ENCODE measurements at places on chromosomes 2 and 18.

DNA sequence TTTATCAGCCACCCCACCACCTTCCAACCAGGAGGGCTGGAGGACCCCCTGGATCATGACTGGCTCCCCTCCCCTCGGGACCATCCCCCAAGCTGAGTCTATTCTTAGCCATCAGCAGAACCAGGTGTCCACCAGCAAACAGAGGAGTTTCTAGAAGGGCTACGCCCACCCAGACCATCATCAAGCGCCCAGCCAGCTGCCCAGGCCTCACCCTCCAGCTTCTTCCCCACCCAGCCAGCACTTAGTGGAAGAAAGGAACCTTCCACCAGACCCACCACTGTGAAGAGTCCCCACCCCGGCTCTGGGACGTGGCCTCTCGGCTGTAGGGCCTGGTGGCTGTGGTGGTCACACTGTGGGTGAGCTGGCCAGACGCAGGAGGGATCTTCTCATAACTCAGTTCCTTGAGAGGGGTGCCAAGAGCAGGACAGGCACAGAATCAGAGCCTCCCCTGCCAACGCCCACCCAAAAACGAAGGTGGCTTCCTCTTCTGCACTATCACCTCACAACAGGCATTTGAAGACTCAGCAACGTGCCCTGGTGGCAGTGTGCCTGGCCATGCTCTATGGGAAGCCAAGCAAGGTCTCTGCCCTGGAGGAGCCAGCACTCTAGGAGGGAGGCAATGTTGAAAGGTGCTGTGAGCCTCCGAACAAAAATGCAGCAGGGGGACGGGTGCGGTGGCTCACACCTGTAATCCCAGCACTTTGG is 19.0 kb downstream of the BIN1 start:
- no peak for DNase-seq

DNA sequence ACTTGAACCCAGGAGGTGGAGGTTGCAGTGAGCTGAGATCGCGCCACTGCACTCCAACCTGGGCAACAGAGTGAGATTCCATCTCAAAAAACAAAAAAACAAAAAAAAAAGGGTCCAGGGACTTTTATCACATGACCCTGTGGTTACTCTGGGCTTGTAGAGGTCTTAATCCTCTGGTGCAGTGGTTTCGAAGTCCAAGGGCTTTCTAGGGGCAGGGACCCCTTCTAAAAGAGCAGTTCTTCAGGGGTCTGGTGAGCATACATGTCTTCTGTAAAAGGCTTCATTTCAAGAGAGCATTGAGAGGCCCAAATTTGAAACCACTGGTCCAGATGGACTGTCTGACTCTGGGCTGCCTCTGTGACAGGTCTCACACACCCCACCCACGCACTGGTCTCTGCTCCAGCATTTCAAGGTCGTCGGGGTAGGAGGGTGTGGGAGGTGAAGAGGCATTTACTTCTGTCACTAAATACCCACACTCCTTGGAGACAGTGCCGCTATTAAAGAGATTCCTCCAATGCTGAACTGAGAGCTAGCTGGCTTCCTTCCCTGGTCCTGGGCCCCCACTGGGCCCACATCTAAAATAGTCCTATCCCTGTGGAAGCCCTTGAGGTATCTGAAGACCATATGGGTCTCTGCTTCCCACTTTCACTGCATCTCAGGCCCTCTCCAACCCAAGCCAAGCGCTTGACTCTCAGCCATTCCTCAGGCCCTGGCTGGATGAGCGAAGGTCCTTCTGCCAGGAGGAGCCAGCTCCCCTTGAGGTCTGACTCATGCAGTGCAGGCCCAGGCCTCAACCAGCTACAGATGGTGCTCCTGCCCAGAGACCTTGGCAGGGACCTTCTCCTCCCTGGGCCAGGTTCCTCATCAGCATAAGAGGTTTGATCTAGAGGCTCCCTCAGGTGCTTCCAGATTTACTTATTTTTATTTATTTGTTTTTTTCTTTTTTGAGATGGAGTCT is 44.8 kb downstream of the PAX8 start:
- DNase-seq: no peak

DNA sequence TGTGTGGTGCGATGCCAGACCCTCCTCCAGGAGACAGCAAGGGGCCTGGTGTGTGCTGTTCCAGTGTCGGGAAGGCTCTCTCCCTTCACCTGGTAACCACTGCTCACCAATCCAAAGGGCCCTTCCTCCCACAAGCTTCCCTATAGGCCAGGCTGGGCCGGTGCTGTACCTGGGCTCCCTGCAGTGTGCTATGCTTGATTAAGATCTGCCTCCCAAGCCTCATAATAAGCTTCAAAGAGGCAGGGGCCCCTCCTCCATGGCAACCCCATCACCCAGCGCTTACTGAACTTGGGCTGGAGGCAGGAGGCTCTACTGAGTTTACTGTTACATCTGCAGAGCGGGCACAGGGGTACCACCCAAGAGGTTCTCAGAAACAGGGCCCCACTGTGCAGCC is 4.5 kb upstream of the MAL start:
- DNase-seq: no peak

- no peak for DNase-seq
Observed at GRCh38 chr18:24035316-24035715, 20.8 kb downstream of the TTC39C start.

GRCh38 chr2:133787207-133787606 is 218.9 kb upstream of the NCKAP5 start:
- DNase-seq: peak; percentile 73

GRCh38 chr2:108820482-108820881 is 33.9 kb downstream of the CCDC138 start:
- no peak for DNase-seq

- peak; percentile 76 for DNase-seq
Observed at GRCh38 chr18:48902856-48903601, 47.7 kb downstream of the SMAD7 start.

GRCh38 chr18:74529378-74529777 is 4.9 kb upstream of the CNDP1 start:
- DNase-seq: no peak

- no peak for DNase-seq
Observed at GRCh38 chr18:35267809-35268208, 22.2 kb downstream of the ZSCAN30 start.

GRCh38 chr2:234394450-234394849 is 102.4 kb downstream of the ARL4C start:
- DNase-seq: no peak

DNA sequence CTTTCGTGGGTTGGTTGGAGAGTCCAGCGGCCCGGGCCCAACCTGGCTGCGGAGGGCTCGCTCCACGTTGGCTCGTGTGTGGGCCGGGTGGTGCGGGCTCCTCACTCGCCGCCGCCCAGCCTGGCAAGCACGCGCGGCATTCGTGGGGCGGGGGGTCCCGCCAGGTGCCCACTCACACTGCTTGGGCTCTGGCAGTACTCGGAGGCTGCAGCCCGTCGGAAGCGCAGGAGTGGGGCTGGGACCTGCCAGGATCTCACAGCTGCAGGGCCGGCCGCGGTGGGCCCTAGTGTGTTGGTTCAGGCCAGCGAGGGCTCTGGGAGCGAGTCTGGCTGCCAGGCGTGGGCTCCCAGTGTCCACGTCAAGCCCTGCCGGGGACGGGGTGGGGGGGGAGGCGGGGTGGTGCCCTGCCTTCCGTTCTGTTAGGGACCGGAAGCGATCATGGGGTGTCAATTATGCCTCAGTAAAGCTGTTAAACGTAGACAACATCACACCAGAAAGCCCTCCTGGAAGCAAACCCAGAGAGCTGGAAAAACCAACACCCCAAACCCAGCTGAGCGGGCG is 1.0 kb upstream of the HS6ST1 start:
- DNase-seq: no peak

DNA sequence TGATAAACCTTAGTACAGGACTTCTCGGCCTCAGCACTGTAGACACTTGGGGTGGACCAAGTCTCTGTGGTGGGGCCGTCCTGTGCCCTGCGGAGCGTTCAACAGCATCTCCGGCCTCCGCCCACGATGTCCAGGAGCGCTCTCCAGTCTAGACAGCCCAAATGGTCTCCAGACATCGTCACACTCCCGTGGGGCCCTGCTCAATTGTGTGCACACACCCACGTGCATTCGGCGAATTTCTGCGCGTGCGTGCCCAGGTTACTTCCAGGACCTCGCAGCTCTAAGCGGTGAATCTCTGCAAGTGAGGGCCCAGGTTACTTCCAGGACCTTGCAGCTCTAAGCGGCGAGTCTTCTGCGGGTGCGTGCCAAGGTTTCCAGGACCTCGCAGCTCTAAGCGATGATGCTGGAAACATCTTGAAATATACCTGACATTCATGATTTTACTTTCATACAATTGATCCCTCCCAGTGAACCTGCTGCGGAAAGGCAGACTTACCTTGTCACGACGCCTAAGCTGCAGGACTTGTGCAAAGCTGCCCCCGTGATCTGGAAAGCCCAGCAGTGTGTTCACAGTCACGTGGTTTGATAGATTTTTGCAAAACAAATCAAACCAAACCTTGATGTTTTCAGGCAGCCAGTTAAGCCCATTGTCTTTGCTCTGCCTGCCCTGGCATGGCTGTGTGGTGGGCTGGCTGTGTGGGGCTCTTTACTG is 16.1 kb upstream of the OTOS start:
- DNase-seq: no peak

GRCh38 chr2:202376460-202377206 is 506 bp downstream of the BMPR2 start:
- no peak for DNase-seq

GRCh38 chr2:152446213-152446612 is 111.2 kb downstream of the FMNL2 start:
- DNase-seq: no peak

- DNase-seq: no peak
Observed at GRCh38 chr18:37064187-37064586, 235.3 kb downstream of the KIAA1328 start.

- DNase-seq: peak; percentile 10
Observed at GRCh38 chr2:229943770-229944449, 21.6 kb downstream of the FBXO36 start.

DNA sequence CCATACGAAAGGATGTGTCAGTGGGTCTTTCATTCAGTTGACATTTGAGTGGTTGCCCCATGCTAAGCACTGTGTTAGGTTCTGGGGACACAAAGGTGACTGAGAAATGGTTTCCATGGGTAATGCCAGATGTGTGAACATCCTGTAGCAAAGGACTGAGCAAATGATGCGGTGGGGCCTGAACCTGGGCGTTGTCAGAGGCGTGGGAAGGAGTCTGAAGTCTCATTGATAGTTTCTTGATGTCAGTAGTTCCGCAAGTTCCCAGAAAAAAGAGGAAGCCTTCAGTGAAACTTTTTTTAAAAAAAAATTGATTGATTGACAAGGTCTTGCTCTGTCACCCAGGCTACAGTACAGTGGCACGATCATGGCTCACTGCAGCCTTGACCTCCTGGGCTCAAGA is 56.9 kb downstream of the LIMS1 start:
- no peak for DNase-seq

DNA sequence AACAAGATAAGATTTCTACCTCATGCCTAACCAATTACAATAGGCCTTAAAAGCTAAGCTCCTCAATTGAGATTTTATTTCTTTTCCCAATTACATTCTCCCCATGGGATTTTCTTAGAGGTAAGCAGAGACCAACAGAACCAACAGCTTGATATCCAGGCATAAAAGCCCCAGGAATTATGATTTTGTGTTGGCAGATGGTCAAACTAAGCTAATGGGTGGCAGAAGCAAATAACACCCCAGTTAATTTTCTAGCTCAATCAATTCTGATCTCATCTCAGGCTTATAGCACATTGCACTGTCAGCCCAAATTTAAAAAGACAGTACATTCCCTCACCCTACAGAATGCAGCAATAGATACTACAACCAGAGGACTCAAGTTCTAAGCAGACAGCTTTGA is 156.4 kb downstream of the NRXN1 start:
- no peak for DNase-seq

GRCh38 chr2:230158468-230158867 is 61.3 kb downstream of the SP110 start:
- DNase-seq: no peak

DNA sequence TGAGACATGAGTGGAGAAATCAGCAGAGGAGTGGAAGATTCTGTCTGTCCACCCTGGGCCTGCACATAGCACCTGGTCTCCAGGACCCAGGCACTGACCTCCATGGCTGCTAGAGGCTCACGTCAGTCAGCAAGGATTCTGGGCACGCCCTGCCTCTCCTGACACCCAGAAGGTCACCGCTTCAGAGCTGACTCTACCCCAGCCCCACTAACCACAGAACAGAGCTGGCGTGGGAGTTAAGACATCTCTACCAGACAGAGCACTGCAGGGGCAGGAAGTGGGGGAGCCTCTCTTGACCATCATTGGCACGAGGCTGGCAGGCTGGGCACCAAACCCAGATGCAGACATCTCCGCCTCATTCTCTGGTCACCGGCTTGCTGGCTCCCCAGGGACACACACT is 3.0 kb downstream of the ADCY3 start:
- peak; percentile 39 for DNase-seq

GRCh38 chr18:46335534-46336101 is 231.4 kb downstream of the HAUS1 start:
- DNase-seq: no peak

DNA sequence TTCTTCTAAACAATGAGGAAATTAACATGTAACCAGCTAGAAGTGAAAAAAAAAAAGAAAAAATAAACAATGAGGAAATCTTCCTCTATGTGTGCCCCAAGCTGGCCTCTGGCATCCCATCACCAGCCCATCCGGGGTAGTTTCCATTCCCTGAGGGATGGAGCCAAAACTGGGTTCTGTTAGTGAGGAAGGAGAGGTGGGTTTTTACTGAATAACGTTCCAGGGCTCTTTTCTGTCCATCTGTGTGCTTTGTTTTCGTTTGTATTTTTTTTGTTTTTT is 9.7 kb downstream of the EFHD1 start:
- DNase-seq: no peak

GRCh38 chr18:49072524-49072934 is 121.8 kb upstream of the SMAD7 start:
- no peak for DNase-seq

GRCh38 chr2:121565389-121566250 is 34.9 kb downstream of the RNU4ATAC start:
- no peak for DNase-seq

GRCh38 chr2:178246696-178247095 is 52.4 kb downstream of the OSBPL6 start:
- no peak for DNase-seq

DNA sequence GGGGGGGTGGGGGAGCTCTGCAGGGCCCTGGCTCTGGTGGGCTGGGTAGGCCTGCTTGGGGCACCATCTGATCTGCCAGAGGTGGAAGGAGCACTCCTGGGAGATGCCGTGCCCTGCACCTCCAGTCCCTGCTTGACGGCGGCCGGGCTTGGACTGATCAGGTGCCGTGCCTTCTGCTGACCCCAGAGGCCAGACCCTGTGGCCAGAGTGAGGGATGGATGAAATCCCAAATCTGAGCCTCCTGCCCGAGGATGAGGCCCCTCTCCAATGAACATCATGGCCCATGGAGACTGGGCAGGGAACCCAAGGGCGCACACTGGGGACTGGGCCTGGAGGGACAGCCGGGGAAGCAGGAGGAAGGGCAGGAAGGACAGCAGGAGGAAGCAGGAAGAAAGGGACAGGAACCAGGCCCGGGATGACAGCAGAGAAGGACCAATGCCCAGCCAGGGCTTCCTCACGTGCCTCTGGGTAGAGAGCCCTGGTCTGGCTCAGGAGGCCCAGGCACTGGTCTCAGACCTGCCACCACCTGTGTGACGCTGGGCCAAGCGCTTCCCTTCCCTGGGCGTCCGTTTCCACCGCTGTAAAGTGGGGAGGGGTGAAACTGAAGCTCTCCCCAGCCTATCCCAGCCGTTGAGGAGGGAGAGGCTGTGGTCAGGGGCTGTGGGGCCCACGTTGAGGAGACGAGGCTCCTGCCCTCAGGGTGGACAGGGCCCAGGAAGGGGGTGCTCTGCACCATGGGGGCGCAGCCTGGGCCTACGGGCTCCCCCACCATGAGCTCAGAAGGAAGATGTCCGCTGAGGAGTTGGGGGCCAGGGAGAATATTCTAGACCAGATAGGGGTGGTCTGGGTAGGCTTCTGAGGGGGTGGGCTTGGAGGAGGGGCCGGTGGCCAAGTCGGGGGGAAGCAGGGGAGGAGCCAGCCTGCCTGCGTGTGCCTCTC is 1.0 kb upstream of the GPR35 start:
- DNase-seq: no peak

All from brain microvascular endothelial cell (primary cell).